ENCODE measurements at places on chromosomes 7 and 10.

DNA sequence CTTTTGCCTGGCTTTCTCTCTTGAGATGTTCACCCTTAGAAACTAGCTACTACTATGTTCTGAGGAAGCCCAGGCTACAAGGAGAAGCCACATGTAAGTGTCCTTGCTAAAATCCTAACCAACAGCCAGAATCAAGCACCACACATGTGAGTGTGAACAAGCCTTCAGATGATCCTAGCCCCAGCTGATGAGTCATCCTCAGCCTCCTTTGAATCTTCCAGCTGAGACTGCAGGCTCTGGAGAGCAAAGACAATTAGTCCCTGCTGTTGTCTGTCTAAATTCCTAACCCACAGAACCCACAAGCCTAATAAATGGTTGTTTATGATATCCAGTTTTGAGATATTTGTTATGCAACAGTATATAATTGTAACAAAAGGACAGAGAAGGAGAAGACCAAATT is 92.8 kb upstream of the TAC1 start:
- no peak for DNase-seq

DNA sequence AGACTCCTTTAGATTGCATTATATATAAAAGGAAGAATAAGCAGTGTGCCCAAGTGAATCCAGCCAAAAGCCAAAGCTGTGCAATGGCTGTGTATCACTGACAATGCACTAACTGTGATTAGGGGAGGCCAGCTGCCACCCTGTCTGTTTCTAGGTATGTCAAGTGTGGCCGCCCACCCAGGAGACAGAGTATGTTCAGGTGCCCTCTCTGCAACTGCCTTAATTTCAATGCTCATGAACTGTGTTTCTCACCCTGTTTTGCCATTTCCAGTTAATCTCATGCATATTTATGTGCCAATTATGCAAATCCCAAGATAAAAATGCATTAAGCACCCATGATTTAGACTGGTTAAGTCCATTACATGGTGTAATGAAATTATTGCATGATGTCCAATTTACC is 159.4 kb downstream of the FRMD4A start:
- DNase-seq = no peak

DNA sequence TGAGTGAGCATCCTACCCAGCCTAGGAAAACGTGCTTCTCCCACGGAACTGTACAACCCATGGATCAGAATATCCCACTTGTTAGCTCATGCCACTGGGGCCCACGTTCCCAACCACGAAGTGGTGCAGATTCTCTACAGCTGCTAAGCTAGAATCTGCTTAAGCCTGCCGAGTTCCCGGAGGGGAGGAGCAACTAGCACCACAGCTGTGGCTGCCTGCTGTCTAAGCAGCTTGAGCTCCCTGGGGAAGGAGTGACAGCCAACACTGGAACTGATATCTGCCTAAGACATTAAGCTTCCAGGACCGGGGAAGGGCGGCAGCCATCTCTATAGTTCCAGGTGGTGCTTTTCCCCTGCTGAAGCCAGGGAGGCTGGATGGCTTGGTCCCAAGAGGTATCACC is 334.7 kb upstream of the CHRM2 start:
- DNase-seq = no peak

DNA sequence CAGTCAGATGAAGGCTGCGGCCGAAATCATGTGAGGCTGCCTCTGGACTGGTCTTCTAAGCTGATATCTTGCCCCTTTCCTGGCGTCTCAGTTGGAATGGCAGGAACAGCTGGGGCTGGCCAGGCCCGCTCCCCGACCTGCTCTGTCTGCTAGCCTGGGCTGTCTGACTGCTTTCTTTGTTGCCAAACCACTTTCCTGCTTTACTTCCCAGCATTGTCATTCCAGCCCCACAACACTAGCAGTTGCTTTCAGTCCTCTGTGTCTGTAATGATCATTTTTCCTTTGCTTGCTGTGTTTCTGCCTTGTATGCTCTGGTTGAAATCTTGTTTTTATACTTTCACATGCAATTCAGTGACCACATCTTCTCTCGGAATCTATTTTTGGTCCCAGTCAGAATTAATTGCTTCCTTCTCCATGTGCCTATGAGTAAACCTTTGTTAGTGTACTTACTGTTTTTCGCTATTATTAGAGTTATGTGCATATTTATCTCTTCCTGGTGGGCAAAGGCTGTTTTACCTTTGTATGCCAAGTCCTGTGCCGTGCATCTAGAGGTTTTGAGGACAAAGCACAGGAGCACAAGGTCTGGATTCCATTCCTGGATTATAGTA is 21.6 kb downstream of the PRPF18 start:
- DNase-seq = no peak

DNA sequence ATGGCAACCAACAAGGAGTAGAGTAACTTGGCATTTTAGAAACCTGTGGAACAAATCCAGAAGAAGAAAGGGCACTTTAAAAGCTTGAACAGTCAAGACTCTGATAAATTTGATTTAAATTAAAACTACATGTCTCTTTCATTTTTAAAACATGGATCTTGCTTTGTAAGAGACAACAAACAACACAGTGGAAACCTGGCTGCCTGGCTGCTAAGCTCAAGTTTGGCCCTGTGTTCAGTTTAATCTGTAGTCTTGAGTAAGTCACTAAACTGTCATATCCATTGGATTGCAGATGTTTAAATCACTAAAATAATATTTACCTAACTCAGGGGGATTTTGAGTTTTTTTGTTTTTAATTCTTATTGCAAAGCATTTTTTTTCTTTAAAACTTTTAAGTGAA is 374.9 kb upstream of the SEMA3D start:
- DNase-seq = no peak

DNA sequence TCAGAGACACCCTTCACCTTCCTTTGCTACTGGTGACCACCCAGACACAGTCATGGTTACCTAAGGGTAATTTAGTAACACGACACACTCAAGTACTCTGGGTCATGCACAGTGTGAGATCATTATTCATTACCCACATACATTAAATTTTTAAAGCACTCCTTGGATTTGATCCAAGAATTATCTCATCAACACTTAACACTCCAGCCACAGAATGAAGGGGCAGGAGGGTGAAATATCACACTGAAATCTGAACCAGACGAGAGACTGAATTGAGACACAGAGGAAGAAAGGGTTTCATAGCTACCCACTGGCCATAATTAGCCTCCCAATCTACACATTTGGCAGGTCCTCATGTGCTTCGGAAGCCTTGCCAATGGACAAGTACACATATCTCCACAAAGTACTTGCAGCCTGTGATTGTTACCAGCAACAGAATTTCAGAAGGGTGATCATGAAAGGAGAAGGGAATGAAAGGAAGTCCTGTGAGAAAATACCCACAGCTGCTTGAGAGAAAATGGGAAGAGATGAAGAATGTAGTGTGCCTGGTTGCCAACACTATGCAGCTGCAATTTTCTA is 189.3 kb downstream of the POLR1F start:
- DNase-seq = no peak

- DNase-seq = no peak
Measured at GRCh38 chr7:41889472-41889871, 186.6 kb upstream of the INHBA start.

DNA sequence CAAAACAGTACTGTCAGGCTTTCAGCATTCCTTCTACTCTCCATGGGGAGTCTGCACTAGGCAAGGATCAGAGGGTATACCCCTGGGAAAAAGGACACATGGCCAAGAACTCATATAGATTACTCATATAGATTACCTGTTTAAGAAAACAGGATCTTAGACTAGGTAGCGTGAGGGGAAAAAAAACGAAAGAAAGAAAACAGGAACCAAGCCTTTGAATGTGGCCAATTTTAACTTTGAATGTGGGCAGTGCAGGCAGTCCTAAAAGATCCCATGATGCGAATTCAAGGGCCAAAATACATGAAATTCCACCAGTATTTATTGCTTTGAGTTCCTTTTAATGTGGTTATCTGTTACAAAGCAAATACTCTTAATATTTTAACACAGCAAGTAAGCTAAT is 108.6 kb upstream of the TAC1 start:
- DNase-seq = no peak

DNA sequence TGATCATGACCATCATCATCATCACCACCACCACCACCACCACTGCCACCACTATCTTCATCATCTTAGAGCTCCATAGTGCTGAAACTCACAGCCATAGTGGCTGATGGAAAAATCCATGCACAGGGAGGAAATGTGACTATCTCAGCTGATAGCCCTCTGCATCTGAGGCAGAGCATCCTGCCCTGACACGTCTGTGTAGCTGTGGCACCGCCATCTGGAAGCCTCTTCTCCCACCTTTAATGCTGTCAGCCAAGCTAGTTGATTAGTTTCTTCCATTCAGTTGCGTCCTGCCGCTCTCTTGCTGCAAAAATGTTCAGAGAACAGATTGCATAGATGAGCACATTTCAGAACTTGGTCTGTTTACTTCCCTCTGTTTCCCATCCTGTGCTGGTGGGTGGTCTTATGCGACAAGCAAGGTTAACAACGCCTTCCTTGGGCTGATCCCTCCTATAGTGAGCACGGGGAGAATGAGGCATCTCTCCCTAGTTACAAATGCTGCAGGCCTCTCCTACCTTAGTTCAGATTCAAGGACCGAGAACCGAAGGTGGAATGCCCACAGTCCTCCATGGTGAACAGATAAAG is 478.6 kb downstream of the PLXNA4 start:
- no peak for DNase-seq

DNA sequence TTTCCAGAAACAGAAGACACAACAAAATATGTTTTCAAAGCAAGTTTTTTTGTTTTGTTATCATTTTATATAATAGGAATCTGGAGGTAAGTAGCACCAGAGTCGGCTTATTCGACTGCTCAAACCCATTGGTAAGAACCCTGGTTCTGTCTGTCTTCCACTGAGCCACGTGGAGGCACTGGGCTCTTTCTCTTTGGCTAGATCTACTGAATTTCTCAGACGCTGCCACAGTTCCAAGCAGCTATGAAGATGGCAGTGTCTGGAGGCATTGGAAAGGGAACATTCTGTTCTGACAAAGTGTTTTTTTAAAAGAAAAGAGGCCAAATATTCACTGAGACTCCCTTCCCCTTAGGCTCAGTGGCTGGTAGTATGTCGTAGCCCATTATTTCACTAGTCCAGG is 338.8 kb downstream of the NRG3 start:
- no peak for DNase-seq

DNA sequence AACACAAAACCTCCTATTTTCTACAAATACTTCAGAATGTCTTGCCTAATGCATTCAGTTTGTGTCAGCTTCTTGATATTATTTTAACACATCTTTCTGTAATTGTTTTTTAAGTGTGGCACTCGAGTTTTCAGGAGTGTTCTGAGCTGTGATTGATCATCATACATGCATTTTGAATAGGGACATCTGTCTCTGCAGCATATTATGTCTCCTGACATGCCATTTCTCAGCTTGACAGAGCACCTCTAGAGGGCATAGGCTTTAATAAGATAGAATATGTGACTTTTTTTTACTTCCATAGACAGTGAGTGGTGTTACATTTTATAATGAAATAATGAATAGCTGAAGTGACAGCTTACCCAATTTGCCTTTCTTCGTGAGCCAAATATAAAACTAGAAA is 219.2 kb upstream of the HDAC9 start:
- DNase-seq = no peak
